ENCODE measurements at places on chromosomes 5 and 9.

DNA sequence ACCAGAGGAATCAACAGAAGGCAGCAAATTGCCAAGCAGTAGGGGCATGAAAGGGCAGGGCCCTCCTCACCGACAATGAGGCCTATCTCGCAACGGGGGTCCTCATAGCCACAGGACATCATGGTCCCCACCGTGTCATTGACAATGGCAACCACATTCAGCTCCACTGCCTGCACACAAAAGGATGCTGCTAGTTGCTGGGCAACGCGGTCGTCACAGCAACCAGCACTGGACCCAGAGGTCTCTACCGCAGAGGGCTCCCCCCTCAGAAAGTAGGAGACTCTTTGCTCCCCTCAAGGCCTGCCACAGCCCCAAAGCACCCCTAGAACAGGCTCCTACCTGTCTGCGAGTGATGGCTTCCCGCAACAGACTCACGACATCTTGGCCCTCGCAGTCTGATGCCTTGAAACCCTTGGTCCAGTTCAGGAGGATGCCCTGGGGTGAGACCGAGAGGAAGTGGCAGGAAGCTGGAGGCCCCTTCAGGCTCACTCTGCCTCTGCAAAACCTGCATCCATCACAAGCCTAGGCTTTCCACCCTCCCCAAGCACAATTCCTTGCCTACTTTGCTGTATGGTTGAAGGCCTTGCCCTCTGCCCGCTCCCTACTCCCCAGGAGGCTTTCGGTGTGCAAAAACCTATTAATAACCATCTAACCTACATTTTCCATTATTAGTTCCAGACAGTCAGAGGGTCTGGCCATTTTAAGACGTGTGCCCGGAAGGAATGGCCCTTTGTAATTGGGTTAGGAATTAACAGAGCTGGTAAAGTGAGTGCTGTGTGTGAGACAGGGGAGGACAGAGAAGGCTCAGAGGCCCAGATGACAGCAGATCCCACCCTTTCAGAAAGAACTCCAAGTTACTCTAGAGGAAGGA, 15.2 kb downstream of the HK3 start:
- no peak for DNase-seq

DNA sequence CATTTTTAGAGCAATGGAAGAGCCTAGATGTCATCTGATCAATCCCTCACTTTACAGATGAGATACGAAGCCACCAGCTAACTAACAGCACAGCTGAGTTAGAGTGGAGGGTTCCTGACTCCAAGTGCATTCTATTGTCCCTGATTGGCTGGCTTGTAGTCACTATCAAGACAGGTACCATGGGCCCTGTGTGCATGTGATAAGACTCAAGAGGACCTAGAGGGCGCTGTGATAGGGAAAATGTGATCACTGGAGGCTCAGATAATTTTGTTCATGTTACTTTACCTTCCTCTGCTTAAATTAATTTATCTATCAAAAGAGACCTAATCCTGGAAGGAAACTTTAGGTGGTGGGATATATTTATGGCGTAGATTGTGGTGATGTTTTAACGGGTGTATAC, 19.5 kb upstream of the SNAPC3 start:
- DNase-seq, result no peak

GRCh38 chr5:172806897-172807672, 27.0 kb upstream of the ERGIC1 start:
- DNase-seq, result peak; percentile 95

DNA sequence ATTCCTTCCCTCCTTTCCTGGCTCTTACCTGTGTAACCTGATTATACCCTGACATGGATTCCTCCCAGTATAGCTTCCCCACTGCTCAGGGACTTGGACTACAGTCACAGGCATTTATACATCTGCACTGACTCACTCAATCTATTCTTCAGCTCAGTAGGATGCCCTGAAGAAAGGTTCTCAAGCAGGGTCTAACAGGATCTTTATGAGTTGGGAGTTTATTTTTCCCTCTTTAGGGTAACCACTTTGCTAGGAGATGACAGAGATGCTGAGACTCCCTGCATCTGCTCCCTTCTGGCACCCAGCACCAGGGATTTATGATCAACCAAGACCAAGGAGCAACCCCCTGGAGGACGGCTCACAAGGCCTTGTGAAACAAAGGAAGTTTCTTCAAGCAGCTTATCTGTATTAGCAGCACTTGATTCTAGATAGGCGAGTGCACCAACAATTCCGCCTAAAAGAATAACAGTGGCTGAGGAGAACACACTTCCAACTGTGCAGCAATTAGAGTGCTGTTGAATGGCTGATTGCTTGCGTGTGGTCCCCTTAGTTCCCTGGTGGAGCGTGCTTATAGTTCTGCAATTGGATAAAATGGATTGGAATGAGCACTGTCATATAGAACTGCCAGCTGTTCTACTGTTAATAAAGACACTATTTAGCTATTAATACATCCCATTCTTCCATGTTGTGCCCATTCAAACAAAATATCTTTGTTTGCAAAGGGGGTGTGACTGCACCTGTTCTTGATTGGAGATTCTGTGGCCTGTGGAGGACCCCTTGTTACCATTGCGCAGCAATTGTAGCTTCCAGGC, 482.6 kb downstream of the ZNF608 start:
- DNase-seq, result no peak

- DNase-seq, result no peak
Measured at GRCh38 chr5:111691508-111691907, 65.5 kb downstream of the NREP start.

DNA sequence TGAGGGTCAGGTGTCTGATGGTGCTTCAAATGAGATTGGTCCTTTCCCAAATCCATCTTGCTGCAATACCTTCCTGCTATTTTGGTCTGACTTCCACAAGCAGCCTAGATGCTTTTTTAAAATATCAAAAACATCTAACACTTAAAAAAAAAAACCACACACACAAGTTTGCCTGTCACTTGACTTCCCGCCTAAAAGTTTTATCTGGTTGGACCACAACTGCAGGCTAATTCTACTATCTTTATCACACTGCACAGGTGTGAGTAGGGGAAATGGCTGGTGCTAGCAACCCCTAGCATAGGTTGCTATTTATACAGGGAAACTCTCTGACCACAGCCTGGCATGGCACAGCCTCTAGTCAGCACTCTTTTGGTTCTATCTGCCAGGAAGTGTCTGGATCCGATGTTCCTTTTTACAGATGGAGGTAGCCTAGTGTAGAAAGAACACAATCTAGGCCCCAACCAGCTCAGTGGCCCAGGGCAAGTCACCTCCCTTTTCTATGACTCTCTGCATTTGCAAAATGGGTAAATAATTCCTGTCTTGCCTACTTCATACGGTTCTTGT, at the start of gene HEMGN:
Gene HEMGN, minus strand, starts transcription at position 92 of the 564 bp plus-strand sequence. Its CDS starts 36 bp downstream, at position 56.
- DNase-seq, result no peak

GRCh38 chr5:29148581-29148980, 2044.9 kb upstream of the CDH6 start:
- DNase-seq, result no peak

DNA sequence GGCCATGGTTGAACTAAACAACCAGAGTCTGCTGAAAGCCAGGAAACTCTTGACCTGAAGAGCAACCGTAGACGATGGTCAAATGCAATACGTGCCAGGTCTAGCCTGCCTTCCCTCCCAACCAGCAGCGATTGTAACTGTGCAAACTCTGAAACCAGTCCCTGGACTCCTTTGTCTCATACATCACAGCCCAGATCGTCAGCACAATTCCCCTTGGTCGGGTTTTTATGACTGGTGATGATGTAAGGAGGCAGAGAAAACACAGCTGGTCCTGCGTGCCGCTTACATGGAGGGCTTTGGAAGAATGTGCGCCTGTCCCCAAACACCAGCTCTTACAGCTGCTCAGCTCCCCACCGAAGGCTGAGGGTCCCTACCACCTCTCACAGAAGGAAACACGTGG, 24.6 kb downstream of the SMIM23 start:
- no peak for DNase-seq

DNA sequence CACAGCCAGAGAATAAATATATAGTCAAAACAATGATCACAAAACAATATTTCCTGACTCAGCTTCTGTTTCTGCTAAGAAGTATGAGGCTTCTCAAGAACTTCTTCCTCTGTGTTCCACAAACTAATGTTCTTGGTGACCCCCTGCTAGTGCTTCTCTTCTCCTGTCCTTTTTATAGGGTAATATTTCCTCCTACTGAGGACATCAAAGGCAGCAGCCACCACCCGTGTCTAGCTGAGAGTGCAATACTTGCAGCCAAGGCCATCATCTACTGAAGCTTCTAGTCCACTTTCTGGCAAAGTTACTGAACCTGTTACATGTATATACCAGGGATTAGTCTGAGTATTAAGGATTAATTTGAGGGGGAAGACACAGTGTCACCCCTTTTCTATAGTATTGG, 83.7 kb upstream of the SLC12A2 start:
- no peak for DNase-seq

GRCh38 chr9:113823421-113823820, 52.7 kb upstream of the ZNF618 start:
- no peak for DNase-seq

- no peak for DNase-seq
Measured at GRCh38 chr9:124780060-124780756, 3.3 kb downstream of the OLFML2A start.

DNA sequence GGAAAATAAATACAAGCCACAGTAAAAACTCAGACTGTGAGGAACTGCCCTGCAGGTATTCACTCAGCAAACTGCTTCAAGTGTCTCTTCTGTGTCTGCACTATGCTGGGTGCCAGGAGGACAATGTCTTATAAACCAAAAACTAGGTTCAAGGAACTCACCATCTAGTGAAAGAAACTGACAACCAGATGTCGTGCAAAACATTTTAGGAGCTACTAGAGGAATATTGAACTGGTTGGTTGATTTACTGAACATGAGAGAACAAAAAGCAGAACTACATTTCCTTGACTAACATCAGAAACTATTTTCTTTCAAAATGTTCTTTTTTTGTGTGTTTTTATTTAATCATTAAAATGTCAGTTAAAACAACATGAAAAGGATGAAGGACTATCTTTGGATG, 35.2 kb downstream of the ZNF366 start:
- no peak for DNase-seq

- DNase-seq, result no peak
Measured at GRCh38 chr9:27282269-27282668, 14.7 kb downstream of the EQTN start.

- no peak for DNase-seq
Measured at GRCh38 chr9:26210338-26210851, 532.2 kb upstream of the TUSC1 start.

DNA sequence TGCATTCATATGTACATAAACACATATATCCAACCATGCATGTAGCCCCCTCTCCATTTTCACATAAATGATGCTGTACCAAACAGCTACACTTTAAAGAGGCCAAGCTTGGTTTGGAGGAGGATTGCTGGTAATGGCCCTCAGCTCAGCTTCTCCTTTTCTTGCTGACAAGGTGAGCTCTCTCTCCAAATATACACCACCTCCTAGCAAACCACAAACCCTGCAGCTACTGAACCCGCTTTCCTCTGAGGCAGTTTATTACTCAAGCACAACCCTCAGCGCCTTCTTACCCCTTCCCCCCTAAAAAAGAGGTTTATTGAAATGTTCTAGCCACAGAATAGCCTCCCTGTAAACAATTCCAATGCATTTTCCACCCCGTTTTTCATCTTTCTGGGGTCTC, 54.0 kb downstream of the ALG2 start:
- no peak for DNase-seq

DNA sequence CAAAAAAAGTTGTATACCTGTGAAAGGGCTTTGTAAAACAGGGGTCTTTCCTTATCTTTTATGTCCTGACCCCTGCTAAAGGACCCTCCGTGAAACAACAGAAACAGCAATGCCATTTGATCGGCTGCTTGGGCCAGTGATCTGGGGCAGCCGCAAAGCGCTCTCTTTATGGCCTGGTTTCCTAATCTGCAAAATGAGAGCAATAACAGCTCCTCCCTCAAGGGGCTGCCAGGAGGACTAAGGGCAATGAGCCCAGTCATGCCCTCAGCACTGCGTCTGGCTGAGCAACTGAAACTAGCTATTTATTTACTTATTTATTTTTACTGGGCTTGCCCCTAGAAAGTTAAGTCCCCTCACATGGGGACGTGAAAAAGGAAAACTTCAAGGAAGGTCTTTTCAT, 18.3 kb downstream of the CMBL start:
- DNase-seq, result no peak

DNA sequence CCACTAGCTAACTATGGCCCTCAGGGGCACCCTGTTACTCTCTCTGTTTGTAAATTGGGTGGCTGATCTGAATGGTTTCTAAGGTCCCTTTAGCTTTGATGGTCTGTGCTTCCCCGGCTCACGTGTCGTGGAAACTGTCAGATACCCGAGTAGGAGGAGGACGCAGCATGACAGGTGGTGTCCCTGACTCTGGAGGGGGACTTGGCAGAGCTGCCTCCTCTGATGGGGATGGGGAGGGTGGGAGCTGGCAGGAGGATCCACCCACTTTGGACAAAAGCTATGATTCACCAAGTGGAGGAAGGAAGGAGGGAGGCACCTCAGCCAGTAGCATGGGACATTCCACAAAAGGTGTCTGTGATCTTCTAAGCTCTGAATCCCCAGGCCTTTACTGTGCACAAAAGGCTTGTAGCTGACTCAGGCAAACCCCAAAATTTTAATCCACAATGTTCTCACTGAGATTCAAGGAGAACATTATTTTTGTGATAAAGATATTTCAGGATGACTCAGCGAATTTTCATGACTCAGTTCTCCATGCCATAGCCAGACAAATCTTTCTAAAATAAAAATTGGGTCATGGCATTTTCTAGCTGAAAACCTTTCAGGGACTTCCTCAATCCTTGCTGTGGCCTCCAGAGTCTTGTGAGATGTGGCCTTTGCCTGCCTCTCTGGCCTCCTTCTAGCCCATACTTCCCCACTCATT, 131.0 kb upstream of the BRINP1 start:
- DNase-seq, result no peak

DNA sequence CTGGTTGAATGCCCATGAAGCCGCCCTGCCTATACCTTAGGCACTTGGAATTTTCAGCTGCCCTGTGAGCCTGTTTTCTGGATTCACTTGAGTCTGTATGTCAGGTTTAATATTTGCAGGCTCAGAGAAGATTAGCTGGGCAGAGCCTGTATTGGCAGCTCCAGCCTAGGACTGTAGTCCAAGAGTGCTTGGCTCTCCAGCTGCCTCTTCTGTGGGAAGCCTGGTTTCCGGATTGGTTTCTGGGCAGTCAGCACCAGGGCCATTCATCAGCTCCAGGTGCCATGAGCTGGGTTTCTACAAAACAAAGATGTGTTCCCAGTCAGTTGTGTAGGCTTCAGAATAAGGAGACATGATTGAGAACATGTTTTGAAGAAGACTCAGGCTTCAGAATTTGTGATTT, 90.1 kb downstream of the ARHGAP26 start:
- no peak for DNase-seq

GRCh38 chr5:111738118-111738517, 18.9 kb downstream of the NREP start:
- no peak for DNase-seq

GRCh38 chr9:107373809-107374208, 90.7 kb downstream of the RAD23B start:
- no peak for DNase-seq
